ENCODE measurements at places on chromosomes 12 and 14.

DNA sequence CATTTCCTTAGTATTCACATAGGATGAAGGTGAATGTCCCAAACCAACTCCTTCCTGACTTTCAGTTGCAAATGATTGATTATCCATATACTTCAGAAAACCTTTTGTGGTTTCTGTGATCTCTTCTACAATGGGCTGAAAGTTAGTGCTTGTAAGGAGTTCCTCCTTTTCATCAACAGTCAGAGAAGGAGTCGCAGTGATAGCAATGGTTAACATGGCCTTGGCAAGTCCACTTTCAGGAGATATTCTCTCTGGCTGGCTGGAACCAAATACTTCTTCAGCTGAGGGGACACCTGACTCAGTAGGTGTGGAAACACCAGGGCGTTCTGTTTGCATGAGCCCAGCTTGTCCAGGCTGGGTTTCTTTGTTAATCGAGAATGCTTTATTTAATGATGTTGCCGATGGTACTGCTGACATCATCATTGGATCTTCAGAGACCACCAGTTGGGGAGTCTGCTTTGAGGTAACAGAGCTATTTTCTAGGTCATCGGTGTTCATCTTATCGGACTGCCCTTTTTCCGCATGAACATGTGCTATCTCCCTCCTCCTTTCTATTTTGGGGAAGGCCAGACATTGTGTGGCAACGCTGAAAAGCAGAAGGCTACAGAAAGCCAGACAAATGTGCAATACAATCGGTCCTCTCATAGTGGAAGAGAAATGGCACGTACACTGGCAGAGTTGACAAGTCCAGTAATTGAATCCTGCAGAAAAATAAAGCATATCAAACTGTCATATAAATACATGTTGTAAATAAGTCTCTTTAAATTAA is 13.1 kb downstream of the ARMH4 start:
- no peak for DNase-seq

DNA sequence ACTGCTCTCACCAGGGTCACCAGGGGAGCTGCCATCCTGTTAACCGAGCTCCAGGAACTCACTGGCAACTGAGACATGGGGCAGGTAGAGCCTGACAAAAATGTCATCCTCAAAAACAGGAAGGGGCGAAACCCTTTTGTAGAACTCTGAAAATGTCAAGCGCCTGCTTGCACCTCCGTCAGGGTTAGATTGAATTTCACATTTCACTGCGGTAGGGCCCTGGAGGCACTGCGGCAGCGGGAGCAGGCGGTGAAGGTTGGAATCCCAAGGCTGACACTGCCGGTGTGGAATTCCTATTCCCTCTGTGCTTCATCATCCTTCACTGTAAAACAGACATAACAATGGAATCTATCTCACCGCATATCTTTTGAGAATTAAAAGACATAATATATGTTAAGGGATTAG is 142.8 kb upstream of the TMCC3 start:
- DNase-seq, result no peak

DNA sequence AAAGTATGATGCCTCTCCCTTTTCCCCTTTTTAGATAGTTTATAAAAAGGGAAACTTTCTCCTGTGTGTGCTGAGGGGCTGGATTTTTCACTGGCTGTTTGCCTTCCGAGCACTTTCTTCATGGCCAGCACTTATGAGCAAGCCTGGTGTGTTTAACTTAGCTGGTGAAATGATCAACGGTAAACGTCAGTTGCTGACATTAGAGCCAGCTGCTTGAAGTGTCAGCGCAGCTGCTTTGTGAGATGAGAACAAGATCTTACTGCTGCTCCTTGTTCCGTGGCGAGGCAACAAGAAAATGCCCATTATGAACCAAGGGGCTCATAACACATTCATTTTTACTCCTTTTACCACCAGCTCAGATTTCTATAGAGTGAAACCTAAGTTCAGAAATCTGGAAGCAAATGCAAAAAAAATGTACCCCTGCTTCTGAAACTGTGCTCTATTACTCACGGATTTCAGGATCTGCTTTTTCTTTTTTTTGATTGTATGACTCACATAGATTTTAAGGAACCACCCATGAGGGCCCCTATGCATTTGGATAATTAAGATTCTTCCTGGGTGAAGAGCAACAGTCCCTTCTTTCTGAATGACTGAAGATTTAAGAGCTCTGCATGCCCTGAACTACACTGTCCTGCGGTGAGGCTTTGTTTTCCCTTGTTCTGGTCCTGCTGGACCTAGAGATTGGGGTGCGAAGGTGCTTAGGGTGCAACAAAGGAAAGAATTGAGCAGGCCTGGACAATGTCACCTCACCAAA is 74.3 kb upstream of the CPM start:
- DNase-seq, result no peak

DNA sequence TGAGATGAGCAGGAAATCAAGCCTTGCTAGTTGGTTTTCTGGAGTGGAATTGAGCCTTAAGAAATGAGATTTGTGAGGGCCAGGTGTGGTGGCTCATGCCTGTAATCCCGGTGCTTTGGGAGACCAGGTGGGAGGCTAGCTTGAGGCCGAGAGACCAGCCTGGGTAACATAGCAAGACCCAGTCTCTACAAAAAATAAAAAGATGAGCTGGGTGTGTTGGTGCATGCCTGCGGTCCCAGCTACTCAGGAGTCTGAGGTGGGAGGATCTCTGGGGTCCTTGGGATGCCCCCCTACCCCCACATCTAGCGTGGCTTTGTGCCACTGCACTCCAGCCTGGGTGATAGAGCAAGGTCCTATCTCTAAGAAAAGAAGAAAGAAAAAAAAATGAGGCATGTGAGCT is 104.2 kb upstream of the RTL1 start:
- DNase-seq, result no peak

DNA sequence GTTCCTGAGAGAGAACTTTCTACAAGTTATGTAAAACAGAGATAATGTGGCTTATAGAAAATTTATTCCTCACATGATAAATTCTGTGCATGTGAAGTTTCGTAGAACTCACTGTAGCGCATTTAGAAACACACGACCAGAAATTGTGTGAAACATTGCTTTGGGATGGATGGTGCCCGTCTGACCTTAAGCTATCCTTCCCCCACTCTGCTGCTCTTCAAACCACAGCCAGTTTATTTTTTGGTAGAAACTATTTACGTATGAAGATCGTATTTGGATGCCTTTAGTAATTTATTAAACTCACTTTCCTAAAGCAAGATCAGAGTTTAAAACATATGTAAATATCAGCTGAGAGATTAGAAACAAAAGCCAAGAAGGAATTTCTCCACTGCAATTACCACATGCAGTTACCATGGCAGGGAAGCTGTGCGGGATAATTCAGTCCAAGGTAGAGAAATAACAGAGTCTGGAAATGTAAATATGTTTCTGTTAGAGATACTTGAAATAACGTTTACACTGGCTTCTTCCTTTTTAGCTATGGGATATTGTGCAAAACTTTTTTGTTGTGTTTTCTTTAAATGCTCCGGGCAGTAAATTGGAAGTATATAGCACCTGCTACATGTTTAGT is 382.7 kb downstream of the RGS6 start:
- no peak for DNase-seq

- no peak for DNase-seq
These were observed 36.2 kb downstream of the FGD6 start for GRCh38 chr12:95181103-95181502.

GRCh38 chr14:104532191-104532555 is 47.4 kb upstream of the C14orf180 start:
- DNase-seq, result no peak
